ENCODE measurements at places on chromosomes 3 and 15. TPM values are rescaled to one million over a fixed set of nuclear protein-coding genes. Genes with fewer than 3 reads are reported as not detected.

GRCh38 chr15:81492331-81492968, 118.4 kb upstream of the TMC3 start:
- DNase-seq: no peak

- DNase-seq: no peak
Observed at GRCh38 chr15:40066589-40066988, 27.6 kb upstream of the SRP14 start.

GRCh38 chr3:157067114-157067513, 92.8 kb downstream of the CCNL1 start:
- no peak for DNase-seq

DNA sequence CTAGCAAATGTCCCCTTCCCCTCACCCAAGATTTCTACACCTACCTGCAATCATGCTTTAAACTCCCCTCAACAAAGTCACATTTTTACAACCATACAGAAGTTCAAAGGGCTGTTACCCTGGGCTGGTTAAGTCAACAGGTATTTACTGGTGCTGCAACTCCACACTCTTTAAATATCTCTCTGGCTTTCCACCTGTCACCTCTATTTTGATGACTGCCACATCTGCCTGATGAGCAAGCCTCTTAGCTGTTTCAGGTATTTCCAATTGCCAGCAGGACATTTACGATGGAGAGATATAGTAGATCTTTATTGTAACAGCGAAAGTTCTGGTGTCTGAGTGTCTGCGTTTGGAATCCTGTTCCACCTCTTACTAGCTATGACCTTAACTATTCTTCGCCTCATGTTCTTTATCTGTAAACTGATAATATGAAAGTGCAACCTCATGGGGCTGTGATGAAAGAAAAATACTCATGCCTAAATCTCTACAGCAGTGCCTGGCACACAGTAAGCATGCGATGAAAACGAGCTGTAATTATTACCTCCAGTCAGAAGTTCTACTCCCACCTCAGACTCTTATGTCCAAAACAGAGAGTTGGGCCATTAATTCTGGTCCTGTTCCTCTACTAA, 44.2 kb upstream of the TPM1 start:
- no peak for DNase-seq

- DNase-seq: no peak
Observed at GRCh38 chr15:96342406-96343112, 12.1 kb downstream of the NR2F2 start.

The IFRD2 gene
- 70.1 TPM for total RNA-seq
